ENCODE measurements at places on chromosomes 12 and 14.

DNA sequence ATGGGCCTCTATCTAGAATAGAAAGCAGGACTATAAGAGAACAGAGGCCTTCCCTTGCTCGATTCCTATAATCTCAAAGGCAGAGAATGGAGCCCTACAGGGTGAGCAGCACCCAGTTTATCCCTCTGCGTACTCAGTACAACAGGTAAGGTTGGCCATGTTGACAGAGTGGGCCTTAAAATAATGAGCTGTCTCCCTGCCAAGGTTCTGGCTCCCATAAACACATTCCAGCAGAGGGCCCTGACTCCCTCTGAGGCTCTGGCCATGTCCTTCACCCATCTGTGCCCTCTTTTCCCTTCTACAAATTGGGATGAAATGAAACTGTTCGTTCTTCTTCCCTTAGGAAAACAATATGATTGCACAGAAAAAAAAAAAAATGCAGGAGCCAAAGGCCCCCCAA lies 16.9 kb upstream of the PNMA1 start:
- DNase-seq, result no peak

DNA sequence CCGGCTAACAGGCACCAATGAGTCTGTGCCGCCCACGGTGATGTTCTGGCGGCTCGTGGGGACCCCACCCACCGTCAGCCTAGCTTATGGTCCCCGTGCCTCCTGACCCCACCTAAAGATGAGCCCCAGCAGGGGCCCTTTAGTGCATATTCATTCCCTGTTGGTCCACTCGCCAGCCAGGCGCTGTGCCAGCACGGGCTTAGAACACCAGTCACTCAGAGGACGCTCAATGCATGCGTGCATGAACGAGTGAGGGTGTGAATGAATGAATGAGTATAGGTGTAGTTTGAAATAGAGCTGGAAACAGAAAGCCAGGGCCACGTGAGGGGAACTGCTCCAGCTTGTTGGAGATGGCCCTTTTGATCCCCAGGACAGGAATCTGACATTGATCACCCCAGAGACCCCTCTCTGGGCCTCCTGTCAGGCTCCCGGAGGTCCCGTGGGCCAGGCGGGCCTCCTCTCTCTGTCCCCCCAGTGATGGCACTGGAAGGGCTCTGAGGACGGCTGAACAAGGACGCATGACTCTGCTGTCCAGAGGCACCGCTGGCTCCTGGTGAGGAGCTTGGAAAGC lies 193.9 kb upstream of the C14orf180 start:
- DNase-seq, result peak; percentile 32

DNA sequence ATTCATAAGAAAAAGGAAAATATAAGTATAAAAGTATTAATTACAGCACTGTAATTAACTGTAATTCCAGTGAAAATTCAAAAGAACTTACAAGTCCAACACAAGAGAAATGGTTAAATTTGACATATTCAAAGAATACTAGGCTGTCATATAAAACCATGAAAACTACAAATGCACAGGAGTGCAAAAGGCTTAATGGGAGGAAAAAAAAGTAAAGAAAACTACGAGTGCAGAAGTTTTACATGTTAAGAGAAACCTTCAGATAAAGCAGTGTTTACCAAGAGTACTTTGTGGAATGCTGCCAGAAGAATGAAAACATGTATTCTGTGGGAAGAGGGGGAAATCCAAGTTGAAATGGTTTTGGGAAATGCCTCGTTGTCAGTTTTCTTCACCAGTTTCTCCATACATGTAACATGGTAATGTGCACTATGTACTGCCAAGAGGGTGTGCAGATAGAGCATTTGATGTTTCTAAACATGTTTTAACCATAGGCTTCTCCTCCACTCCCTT lies 9.1 kb downstream of the HEATR5A start:
- no peak for DNase-seq

- DNase-seq, result no peak
Measured at GRCh38 chr12:40616383-40616915, 75.8 kb upstream of the CNTN1 start.

- peak; percentile 59 for DNase-seq
Measured at GRCh38 chr14:25111061-25111601, 61.2 kb upstream of the STXBP6 start.

DNA sequence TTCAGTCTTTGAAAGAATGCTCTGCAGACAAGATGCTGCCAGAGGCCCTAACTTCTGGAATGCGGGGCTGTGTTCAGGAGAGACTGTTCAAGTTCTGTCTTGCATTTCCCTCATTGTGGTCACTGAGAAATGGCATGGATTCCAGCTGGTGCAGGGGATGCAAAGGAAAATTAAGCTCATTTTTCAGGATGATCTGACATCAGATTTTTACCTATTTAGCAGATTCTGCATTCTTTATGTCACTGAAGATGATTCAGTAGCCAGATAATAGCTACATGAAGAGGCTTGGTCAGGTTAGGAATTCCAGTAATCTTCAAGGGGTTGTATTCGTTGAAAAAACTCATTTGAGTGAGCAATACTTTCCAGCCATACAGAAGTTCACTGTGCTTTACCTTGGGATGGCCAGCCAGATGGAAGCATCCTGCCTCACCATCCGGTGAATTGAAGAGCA lies 16.1 kb upstream of the MFAP5 start:
- DNase-seq, result no peak

DNA sequence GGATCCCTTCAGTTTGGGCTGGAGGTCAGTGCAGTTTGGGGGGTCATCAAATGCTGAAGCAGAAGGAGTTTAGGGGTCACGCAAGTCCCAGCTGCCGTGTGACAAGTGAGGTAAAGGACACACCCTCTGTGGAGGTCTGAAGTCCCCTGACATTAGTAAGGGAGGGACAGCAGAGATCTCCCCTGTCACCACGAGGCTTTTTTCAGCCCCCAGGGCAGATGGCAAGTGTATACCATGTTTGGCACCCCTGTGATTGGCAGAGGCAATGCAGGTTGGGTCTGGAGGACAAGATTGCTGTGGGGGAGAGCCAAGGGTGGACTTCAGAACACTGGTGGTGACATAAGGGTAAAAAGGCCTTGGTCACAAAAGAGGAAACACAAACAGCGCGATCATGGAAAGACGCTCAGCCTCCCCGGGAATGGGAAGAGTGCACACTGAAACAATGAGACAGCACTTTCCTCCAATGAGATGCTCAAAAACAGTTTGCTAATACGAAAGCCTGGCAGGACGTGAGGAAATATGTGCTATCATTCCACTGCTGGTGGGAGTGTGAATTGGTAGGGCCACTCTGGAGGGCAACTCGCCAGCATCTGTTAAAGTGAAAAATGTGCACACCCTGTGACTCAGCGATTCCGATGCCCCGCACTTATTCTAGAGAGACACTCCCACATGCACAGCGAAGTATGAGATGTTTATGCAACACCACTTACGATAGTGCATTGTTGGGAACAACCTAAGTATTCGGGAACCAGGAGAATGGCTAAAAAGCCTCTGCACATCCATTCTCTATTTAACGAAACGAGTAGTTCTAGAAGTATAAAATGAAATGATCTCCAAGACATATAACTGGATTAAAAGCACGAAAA lies 14.4 kb upstream of the CD27 start:
- DNase-seq, result peak; percentile 54

- DNase-seq, result no peak
Measured at GRCh38 chr14:73824127-73824526, 27.5 kb upstream of the PTGR2 start.

DNA sequence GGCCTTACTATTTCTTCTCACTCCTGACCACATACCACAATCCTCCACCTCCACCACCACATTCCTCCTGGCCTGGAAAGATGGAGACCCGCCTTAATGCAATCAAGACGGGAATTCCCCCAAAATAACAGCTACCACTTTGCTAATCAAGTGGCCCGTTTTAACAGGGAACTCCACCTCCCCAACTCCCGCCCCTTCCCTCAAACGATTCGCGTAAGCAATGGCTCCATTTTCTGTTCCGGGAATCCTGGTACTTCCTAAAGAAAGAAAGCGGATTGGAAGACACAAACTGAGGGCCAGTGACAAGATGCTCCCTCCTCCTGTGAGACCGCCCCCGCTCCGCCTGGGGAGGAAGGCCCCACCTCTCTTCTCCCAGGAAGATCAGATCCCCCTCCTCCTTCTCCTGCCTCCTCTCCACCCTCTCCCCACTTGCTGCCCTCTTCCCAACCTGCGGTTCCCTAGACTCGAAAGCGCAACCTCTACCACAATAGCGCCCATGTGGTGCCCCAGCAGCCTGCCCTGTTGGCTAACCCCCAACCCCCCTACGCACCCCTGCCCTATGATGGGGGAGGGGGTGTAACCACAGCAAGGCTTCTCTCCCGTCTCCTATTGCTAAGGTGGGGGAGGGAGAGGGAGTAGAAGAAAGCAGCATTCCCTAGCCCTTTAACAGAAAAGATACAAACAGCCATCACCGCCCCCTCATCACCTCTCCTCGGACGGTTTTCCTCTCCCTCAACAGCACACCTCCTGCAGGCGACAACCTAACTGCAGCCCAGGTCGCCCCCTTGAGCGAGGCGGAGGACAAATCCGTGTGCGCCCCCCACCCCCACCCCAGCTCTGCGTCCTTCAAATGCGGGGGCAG lies 777 bp downstream of the ARF3 start:
- DNase-seq, result peak; percentile 91

GRCh38 chr14:91647856-91648255 lies 84.0 kb downstream of the CATSPERB start:
- DNase-seq, result no peak

DNA sequence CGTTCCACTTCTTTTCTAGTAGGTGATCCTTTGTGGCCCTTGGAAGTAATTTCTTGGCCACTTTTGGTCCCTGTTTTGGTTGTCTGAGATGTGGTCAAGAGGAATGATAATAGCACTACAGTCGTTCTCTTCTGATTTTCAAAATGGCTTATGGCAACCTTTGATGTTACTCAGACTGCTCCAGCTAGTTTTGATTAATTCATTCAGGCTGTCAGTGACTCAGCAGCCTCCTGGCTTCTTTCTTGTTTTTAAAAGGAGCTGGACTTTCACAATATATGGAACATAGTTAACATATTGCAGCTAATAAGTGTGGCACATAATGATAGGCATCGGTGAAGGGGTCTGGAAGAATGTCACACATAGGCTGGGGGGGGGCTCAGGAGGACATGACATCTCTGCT lies 47.3 kb downstream of the WDR20 start:
- no peak for DNase-seq

DNA sequence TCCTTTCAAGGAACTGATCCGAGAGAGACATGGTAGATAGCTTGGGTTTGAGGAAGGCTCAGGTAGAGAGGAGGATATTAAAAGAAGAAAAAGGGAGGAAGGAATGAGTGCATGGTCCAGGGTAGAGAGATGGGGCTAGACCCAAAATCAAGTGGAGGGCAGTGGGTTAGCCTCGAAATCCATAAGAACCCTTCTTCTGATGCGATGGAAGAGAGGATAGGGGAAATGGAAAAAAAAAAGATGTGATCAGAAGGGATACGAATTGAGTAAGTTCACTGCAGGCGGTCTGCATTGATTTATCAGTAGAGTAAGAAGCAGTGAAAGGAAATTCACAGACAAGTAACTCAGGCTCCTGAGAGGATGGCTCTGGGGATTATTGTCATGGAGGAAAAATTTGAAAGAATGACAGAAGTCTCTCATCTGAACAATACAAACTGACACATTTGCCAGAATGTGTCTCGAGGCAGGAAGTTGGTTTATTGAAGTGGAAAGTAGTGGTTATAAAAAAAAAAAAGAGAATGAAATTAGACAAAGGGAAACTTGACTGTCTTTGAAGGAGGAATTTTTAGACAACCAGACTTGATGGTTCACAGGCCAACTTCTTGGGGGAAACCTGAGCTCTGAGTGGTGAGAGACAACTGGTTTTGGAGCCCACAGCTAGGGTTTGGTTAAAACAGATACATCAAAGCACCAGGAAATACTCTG lies 10.2 kb downstream of the PPFIBP1 start:
- no peak for DNase-seq

- DNase-seq, result no peak
Measured at GRCh38 chr12:109605016-109605415, 31.4 kb downstream of the MVK start.

- no peak for DNase-seq
Measured at GRCh38 chr14:39015360-39015961, 87.6 kb downstream of the SEC23A start.

DNA sequence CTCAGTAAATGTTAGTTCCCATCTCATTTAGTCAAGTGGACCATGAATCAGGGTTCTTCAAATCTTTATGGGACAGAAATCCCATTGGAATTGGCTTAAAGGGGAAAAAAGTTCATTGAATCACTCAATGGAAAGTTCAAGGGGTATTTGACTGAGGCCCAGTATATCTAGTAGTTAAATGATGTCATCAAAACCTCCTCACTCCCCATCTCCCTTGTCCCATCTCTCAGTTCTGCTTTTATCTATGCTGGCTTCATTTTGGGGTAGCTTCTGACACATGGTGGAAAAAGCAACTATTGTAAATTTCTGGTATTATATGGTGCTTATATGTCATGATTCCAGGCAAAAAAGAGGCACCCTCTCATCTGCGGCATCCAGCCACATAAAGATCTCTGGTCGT lies 51.9 kb downstream of the DAAM1 start:
- DNase-seq, result no peak

GRCh38 chr12:79402606-79403005 lies 288.2 kb downstream of the PAWR start:
- DNase-seq, result no peak

- no peak for DNase-seq
Measured at GRCh38 chr12:130504840-130505175, 167.1 kb downstream of the PIWIL1 start.

GRCh38 chr14:90406384-90406798 lies 9.6 kb downstream of the CALM1 start:
- no peak for DNase-seq

- DNase-seq, result no peak
Measured at GRCh38 chr12:53123578-53124351, 20.5 kb downstream of the SOAT2 start.

DNA sequence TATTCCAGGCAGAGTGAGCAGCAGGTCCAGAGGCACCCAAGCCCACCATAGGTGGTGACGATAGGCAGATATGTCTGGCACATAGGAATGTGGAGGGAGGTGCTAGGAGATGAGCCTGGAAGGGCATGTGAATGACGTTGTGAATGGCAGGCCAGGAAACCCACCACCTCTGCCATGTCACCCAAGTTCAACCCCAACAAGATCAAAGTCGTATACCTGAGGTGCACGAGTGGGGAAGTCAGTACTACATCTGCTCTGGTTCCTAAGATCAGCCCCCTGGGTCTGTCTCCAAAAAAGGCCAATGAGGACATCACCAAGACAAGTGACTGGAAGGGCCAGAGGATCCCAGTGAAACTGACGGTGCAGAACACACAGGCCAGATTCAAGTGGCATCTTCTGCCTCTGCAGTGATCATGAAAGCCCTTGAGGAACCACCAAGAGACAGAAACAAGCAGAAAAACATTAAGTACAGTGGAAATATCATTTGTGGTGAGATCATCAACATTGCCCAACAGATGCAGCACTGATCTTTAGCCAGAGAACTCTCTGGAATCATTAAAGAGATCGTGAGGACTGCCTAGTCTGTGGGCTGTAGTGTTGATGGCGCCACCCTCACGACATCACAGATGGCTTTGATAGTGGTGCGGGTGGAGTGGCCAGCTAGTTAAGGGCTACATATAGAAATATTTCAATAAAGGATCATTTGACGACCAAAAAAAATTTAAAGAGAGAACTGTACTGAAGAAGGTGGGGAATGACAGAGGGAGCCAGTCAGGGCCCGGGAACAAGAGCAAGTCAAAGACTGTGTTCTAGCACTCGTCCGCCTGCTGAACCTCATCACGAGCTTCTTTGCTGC lies 99.7 kb downstream of the ZFP36L1 start:
- peak; percentile 40 for DNase-seq

GRCh38 chr12:52082988-52083637 lies 3.6 kb downstream of the SMIM41 start:
- peak; percentile 83 for DNase-seq
